Calu3 (cell line): ENCODE measurements at places on chromosomes 4 and X. TPM values are rescaled to one million over a fixed set of nuclear protein-coding genes. Genes with fewer than 3 reads are reported as not detected.

Gene ALAS2
- total RNA-seq = not detected in 2 replicates

Gene RNF212
- total RNA-seq = not detected in 2 replicates

Gene TMSB15C
- 4.0 and 4.7 TPM in 2 replicates for total RNA-seq

Gene SUPT20HL2
- not detected in 2 replicates for total RNA-seq

Gene GPR143
- 8.3 and 8.8 TPM in 2 replicates for total RNA-seq

Gene GLUD2
- 16.3 and 19.6 TPM in 2 replicates for total RNA-seq

Gene COL4A5
- 19.8 and 23.1 TPM in 2 replicates for total RNA-seq

Gene EREG
- 413 and 422 TPM in 2 replicates for total RNA-seq

Gene ARMCX4
- total RNA-seq = 1.5 and 1.8 TPM in 2 replicates

DNA sequence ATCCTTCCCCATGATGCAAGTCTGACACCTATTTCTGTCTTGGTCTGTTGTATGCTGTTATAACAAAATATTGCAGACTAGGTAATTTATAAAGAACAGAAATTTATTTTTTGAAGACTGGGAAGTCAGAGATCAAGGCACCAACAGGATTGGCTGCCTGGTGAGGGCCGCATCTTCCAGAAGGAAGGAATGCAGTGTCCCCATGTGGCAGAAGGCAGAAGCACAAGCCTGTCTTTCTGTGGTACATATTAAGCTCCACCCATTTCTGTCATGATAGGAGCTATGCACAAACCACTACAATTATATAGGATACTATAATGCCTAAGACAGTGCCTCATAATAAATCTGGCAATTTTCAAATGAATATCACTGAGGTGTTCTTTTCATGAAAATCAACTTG, 502.3 kb upstream of the DIAPH2 start:
- peak; percentile 19 for DNase-seq
- no peaks in the 10 kb centered on the region for H3K36me3 ChIP-seq
- H3K27ac ChIP-seq = no peak overlapping the region
- peaks cover 13% of the 10 kb centered on the region for H3K27me3 ChIP-seq
- H3K4me1 ChIP-seq = no peaks in the 10 kb centered on the region

DNA sequence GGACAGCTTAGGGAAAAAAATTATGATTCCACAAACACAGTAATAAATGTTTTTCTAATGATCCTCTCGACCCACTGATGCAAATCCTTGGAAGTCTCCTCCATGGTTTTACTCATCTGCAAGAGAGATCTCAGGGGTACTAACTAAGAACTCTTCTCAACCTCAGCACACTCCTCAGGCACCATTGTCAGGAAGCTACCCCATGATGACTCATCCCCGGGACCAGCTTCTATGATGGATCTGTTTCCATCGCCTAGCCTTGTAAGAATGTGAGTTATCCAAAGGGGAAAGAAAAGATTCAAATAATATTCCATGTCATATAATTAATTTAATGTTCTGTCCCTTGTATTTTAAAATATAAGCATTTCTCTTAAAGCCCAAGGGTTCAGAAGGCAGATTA, 816.1 kb upstream of the IGFBP7 start:
- H3K4me3 ChIP-seq = no peak overlapping the region
- no peak overlapping the region for H3K27ac ChIP-seq
- no peaks in the 10 kb centered on the region for H3K4me1 ChIP-seq
- H3K36me3 ChIP-seq = no peaks in the 10 kb centered on the region

GRCh38 chr4:84224522-84224921, 274.6 kb downstream of the NKX6-1 start:
- no peak for DNase-seq
- H3K27me3 ChIP-seq = peaks cover 39% of the 10 kb centered on the region
- no peak overlapping the region for H3K27ac ChIP-seq
- no peak overlapping the region for H3K4me3 ChIP-seq
- no peaks in the 10 kb centered on the region for H3K36me3 ChIP-seq

DNA sequence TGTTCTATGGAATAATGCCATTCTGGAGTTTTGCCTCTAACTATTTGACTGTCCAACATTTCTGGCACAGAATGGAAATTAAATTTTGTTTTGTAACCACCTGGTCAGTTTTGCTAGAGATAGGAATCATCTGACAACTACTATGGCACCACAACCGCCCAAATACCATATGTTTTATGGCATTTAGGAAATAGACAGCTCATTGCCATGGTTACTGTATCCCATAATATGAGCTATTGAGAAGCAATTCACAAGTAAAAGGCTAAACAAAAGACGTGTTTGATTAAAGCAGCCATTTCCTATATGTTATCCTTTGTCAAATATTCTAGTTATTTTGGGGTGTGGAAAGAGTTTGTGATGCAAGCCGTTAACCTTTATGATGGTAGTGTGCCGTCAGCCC, 1105.3 kb upstream of the LCORL start:
- H3K27me3 ChIP-seq = no peaks in the 10 kb centered on the region
- H3K27ac ChIP-seq = no peak overlapping the region
- DNase-seq = no peak
- H3K4me1 ChIP-seq = no peaks in the 10 kb centered on the region

DNA sequence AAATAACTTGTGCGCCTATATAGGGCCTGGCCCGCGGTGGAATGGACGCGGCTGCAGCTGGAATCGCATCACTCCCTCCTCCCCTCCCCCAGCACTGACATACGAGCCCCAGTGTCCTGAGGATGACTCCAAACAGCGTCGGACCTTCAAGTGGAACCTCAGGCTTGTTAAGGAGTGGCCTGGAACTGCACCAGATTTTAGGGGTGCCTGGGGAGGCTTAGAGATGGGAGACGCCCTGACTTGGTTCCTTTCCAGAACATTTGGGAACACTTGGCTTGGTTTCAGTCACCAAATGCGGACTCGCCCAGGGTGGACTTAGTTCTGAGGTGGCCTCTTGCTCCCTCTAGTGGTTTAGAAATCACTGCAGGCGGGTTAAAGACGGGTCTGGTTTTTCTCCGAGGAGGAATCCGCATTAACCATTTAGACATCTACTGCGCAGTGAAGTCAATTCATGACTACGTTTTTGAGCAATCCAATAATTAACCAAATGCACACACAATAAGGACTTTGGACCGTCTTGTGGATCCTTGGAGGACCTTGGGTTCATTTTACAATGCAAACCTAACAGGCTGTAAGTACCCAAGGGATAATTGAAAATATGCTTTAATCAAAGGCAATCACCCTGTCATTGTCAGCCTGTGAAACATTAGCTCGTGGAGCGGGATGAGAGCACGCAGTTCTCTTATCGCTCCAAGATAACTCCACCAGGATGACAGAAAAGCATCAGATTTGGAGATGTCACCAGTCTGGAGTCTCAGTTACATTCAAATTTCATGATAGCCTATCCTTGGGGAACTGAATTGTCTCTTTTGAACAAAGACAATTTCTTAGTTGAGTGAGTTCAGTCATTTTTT, 11.2 kb upstream of the PDGFRA start:
- peak; percentile 66 for DNase-seq
- peaks cover 9% of the 10 kb centered on the region for H3K27me3 ChIP-seq
- H3K4me3 ChIP-seq = peak overlapping the region; percentile 58
- no peaks in the 10 kb centered on the region for H3K36me3 ChIP-seq

- peaks cover 19% of the 10 kb centered on the region for H3K36me3 ChIP-seq
- no peak for DNase-seq
- no peak overlapping the region for H3K27ac ChIP-seq
- no peaks in the 10 kb centered on the region for H3K27me3 ChIP-seq
- H3K4me1 ChIP-seq = no peaks in the 10 kb centered on the region
- H3K4me3 ChIP-seq = no peak overlapping the region
Observed at GRCh38 chr4:10075158-10075863, 41.3 kb downstream of the WDR1 start.

GRCh38 chrX:103656617-103657016, 27.8 kb downstream of the TCEAL1 start:
- peaks cover 32% of the 10 kb centered on the region for H3K4me1 ChIP-seq
- H3K27me3 ChIP-seq = no peaks in the 10 kb centered on the region
- H3K36me3 ChIP-seq = no peaks in the 10 kb centered on the region
- DNase-seq = peak; percentile 51

DNA sequence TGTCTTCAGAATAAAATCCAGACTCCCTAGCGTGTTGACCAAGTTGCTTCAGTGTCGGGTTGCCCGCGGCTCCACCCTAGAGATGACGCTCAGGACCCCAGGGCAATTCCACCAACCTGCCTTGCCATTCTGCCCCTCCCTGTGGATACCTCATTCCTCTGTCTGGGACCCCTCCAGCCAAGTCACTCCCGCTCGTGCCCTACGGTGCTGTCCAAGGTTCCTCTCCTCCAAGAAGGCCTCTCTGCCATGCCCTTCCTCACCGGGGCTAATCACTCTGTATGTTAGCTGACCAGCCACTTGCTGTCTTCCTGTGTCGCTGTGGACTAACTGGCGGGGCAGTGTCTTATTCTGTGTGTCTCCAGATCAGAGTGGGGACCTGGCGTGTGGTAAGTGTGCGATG, 46.6 kb downstream of the TENM3 start:
- peaks cover 6% of the 10 kb centered on the region for H3K4me1 ChIP-seq
- no peaks in the 10 kb centered on the region for H3K27me3 ChIP-seq
- no peak overlapping the region for H3K4me3 ChIP-seq
- no peak overlapping the region for H3K27ac ChIP-seq
- no peak for DNase-seq

DNA sequence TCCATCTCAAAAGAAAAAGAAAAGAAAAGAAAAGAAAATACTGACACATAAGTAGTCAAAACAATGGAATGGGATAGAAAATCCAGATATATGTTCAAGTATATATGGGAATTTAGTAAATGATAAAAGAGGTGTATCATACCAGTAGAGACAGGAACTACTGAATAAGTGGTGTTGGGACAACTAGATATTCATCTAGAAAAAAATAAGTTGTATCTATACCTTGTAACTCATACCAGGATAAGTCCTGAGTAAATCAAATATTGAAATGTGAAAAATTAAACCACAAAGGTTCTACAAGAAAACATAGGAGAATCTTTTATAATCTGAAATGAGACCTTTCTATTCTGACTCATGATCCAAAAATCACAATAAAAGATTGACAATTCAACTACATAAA, 58.5 kb downstream of the RBM47 start:
- H3K27ac ChIP-seq = no peak overlapping the region
- DNase-seq = no peak
- H3K27me3 ChIP-seq = no peaks in the 10 kb centered on the region
- peaks cover 18% of the 10 kb centered on the region for H3K36me3 ChIP-seq
- H3K4me3 ChIP-seq = no peak overlapping the region

GRCh38 chr4:77451530-77451929, 154.1 kb upstream of the CXCL13 start:
- H3K27ac ChIP-seq = no peak overlapping the region
- no peaks in the 10 kb centered on the region for H3K36me3 ChIP-seq
- H3K27me3 ChIP-seq = peaks cover 26% of the 10 kb centered on the region
- H3K4me1 ChIP-seq = no peaks in the 10 kb centered on the region
- H3K4me3 ChIP-seq = no peak overlapping the region
- no peak for DNase-seq

- peak overlapping the region; percentile 67 for H3K27ac ChIP-seq
- DNase-seq = peak; percentile 36
- no peaks in the 10 kb centered on the region for H3K27me3 ChIP-seq
Observed at GRCh38 chrX:20066968-20067708, 49.6 kb downstream of the MAP7D2 start.

DNA sequence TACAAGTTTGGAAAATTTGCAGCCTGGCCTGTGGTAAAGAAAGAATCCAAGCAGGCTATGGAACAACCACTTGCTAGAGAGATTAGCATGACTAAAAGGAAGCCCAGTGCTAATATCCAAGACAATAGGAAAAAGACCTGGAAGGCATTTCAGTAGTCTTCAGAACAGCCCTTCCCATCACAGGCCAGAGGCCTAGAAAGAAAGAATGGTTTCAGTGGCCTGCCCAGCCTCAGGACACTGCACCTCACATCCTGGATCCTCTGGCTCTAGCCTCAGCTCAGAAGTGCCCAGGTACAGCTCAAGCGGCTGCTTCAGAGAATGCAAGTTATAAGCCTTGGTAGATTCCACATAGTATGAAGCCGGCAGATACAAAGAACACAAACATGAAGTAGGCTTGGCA, 449.8 kb upstream of the AR start:
- no peak overlapping the region for H3K27ac ChIP-seq
- DNase-seq = no peak
- H3K4me3 ChIP-seq = no peak overlapping the region
- no peaks in the 10 kb centered on the region for H3K4me1 ChIP-seq
- H3K27me3 ChIP-seq = no peaks in the 10 kb centered on the region
- H3K36me3 ChIP-seq = no peaks in the 10 kb centered on the region

- no peak overlapping the region for H3K4me3 ChIP-seq
- no peaks in the 10 kb centered on the region for H3K36me3 ChIP-seq
- H3K27ac ChIP-seq = no peak overlapping the region
Observed at GRCh38 chr4:23819041-23819511, 70.8 kb downstream of the PPARGC1A start.

DNA sequence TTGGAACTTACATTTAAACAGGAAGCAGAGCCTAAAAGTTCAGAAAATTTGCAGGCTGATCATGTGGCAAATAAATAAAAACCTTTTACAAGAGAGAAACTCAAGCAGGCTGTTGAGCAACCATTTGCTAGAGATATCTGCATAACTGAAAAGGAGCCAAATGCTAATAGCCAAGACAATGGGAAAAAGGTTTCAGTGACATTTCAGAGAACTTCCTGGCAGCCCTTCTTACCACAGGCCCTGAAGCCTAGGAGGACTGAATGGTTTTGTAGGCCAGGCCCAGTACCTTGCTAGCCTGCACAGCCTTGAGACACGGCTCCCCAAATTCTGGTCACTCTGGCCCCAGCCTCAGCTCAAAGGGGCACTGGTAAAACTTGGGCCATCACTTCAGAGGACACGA, 945.1 kb downstream of the ADGRL3 start:
- H3K4me3 ChIP-seq = no peak overlapping the region
- no peak overlapping the region for H3K27ac ChIP-seq
- no peaks in the 10 kb centered on the region for H3K36me3 ChIP-seq

- no peaks in the 10 kb centered on the region for H3K36me3 ChIP-seq
- DNase-seq = no peak
- H3K27me3 ChIP-seq = peaks cover 62% of the 10 kb centered on the region
- H3K4me3 ChIP-seq = no peak overlapping the region
Observed at GRCh38 chr4:54446581-54446980, 211.2 kb upstream of the KIT start.

- H3K27ac ChIP-seq = no peak overlapping the region
- DNase-seq = peak; percentile 36
- H3K36me3 ChIP-seq = no peaks in the 10 kb centered on the region
- no peaks in the 10 kb centered on the region for H3K4me1 ChIP-seq
- no peaks in the 10 kb centered on the region for H3K27me3 ChIP-seq
- no peak overlapping the region for H3K4me3 ChIP-seq
Observed at GRCh38 chrX:118199997-118200396, 83.4 kb upstream of the KLHL13 start.

DNA sequence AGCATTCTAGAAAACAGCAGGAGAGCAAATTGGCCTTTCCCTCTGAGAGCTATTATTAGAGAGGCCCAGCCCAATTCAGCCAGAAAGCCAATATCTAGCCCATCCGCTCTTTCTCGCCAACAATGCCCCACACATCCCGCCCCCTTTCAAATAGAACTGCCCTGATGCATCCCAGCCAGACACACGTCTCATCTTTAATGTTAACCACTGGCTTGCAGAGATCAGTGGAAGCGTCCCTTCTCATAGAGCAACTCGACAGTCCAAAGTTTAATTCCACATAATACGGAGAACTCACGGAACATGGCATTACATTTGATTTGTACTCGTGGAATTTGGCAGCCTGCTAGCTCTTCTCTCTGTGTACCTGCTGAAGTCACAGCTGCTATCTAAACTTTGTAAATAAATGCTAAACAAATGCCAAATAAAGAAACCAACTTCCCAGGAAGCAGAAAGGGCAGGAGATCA, 304.4 kb downstream of the DHX15 start:
- H3K4me3 ChIP-seq = no peak overlapping the region
- H3K36me3 ChIP-seq = no peaks in the 10 kb centered on the region
- no peak for DNase-seq

- DNase-seq = no peak
- H3K27ac ChIP-seq = no peak overlapping the region
- no peaks in the 10 kb centered on the region for H3K4me1 ChIP-seq
Observed at GRCh38 chrX:37752936-37753335, 26.9 kb upstream of the CYBB start.
